Midbrain (tissue), 1 donor: ENCODE measurements at places on chromosomes 1 and 21.

DNA sequence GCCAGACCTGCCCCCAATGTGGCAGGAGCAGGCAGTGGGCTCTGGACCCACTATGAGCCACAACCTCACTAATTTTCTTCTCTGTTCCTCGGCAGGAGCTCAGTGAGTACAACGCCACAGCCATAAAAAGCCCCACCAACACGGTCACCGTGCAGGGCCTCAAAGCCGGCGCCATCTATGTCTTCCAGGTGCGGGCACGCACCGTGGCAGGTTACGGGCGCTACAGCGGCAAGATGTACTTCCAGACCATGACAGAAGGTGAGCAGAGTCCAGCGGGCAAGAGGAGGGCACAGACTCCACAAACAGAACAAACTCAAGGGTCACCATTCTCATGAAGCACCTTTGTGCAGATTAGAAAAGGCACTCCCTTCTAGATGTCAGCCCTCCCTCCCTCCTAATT, 79.9 kb downstream of the LACTBL1 start:
- DNase-seq, result no peak

DNA sequence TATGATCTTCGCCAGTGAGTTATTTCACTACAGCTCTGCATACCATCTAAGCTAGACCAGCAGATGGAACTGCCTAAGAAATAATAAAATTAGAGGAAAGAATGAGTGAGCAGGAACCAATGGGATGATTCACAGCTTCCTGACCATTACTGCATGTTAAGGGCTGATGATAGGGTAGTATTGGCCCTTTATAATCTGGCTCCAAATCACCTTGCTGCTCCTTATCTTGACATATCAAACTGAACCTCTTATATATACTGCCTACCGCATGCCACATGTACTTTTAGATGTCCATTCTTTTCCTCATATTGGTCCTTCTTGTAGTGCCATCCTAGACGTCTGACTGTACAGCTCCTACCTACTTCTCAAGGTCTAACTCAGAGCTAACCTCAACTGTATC, 524.4 kb downstream of the DPYD start:
- no peak for DNase-seq

GRCh38 chr1:188423073-188423472, 1594.3 kb downstream of the PLA2G4A start:
- DNase-seq, result no peak

- no peak for DNase-seq
These were observed 14.5 kb downstream of the NUAK2 start for GRCh38 chr1:205306929-205307566.

DNA sequence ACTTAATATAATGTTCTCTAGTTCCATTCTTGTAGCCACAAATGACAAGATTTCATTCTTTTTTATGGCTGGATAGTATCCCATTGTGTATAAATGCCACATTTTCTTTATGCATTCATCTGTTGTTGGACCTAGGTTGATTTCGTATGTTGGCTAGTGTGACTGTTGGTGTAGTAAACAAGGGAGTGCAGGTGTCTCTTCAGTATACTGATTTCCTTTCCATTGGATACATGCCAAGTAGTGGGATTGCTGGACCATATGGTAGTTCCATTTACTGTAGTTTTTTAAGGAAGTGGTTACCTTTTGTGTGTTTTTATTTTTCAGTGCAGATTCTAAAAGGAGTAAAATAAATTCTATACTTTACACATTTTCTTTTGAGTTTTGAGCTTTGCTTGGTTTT, 5.7 kb downstream of the PARK7 start:
- DNase-seq, result no peak

GRCh38 chr1:170397061-170397460, 134.9 kb upstream of the GORAB start:
- no peak for DNase-seq

GRCh38 chr1:31425301-31426081, 12.5 kb downstream of the SERINC2 start:
- no peak for DNase-seq

DNA sequence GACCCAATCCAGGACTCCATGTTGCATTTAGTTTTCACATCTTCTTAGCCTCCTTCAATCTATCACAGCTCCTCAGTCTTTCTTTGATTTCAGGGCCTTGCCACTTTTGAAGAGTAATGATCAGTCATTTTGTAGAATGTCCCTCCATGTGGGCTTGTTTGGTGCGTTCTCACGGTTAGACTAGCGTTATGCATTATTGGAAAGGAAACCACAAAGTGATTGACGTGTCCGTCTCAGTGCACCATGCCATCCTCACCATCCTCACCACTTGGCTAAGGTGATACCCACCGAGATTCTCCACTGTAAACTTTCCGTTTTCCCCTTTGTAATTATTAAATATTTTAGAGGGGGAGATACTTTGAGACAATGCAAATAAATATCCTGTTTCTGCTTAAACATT, 59.6 kb upstream of the OLIG2 start:
- DNase-seq, result no peak

GRCh38 chr1:39268112-39268581, 63.7 kb downstream of the MACF1 start:
- DNase-seq, result peak; percentile 77

DNA sequence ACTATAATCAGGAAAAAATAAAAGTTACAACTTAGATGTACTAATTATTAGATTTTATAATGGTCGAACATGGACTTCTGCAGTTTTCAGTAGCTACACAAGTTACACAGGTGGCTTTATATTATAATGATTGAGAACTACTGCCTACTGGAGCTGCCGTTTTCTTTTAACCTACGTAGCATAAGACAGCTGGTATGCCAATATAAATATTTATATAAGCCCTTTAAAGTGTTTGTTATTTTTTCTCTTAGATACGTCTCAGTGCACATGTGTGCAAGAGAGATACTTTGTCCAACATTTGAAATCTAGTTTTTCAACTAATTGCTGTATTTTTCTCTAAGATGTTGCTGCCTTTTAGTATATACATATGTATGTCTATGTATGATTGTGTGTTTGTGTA, 42.4 kb downstream of the PDC start:
- no peak for DNase-seq

- no peak for DNase-seq
These were observed 59.4 kb upstream of the FAM20B start for GRCh38 chr1:178966312-178966711.
